ENCODE measurements at places on chromosomes 16 and 17.
A peak's percentile ranks its signal among the peaks of the same experiment; 100 is the strongest.

DNA sequence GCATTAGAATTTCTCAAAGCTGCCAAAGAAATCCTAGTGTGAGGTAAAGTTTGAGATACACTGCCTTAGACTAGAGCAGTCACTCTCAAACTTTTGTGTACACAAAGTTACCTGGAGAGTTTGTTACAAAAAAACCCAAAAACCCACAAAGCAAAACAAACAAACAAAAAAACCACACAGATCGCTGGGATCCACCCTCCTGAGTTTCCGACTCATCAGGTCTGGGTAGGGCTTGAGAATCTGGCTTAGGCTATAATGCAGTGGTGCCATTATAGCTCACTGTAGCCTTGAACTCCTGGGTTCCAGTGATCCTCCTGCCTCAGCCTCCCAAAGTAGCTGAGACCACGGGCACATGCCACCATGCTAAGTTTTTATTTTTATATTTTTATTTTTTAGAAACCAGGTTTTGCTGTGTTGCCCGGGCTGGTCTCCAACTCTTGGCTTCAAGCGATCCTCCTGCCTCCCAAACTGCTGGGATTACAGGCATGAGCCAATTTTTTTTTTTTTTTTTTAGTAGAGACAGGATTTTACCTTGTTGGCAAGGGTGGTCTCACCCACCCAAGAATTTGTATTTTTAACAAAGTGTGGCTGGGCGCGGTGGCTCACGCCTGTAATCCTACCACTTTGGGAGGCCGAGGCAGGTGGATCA lies 22.3 kb upstream of the SMG1 start:
- DNase-seq = no peak

DNA sequence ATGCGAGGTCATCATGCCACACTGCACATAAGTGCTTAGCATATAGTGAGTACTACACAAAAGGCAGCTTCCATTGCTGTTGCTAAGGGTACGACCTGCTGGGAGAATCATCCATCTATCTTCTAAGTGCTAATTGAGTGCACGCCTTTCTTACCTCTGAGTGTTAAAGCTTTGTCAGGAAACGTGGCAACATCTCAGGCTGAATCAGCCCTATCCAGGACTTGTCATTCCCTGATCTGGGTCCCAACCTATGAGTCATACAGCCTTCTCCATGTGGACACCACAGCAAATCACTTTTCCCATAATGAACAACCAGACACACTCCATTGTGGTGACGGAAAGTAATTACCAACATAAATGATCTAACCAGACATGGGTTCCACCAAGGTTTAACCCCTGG lies 201.1 kb upstream of the MAF start:
- DNase-seq = no peak

DNA sequence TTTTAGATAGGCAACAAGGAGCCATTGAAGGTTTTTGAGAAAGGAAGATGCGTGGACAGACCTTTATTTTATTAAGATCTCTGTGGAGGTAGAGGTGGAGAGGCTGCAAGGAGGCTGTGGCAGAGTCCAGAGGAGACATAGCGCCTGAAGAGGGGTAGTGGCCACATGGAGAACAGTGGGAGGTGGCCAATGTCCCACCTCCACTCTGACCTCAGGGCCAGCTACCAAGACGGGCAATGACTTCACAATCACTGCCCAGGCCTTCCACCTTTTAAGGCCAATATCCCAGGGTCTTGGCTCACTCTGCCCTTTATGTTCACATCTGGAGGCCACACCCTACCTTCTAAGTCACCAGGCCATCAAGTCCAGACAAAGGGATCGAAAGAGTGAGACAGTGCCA lies at the start of gene C16orf78:
TSS of gene C16orf78 (plus strand) at position 301 of the 400 bp plus-strand sequence. CDS start 136 bp downstream, outside the sequence.
- DNase-seq = no peak

DNA sequence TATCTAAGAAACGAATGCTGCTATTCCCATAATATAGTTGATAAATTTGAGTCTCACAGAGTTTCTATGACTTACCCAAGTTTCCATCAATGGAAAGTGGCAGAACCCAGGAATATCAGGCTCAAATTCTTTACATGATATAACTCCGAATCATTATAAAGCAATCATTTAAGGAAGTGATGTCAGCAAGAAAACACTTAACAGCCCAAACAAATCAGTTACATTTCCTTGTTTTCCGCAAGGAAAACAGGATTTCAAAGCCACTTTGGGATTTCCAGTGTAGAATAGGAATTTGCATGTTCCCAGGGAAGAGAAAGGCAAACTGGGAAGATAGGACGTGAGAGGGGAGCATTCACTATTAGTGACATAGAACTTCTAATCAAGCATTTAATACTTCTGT lies 311.4 kb upstream of the GOT2 start:
- DNase-seq = no peak

GRCh38 chr17:42519546-42520491 lies 16.2 kb upstream of the NAGLU start:
- DNase-seq = no peak

- DNase-seq = no peak
Measured at GRCh38 chr16:68096491-68096890, 11.3 kb downstream of the NFATC3 start.

DNA sequence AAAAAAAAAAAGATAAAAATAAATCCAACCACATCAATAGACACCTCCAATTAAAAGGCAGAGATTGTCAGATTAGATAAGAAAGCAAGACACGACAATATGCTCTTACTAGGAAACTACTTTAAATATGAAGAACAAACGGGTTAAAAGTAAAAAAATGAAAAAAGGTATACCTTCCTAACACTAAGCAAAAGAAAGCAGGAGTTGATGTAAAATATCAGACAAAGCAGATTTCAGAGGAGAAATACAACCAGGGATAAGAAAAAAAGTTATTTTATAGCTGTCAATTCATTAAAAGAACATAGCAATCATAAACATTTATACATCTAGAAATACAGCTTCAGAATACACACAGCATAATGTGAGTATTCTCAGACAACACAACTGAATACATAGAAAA lies 49.7 kb upstream of the CCDC182 start:
- no peak for DNase-seq

GRCh38 chr16:3618769-3619141 lies 7.3 kb upstream of the SLX4 start:
- DNase-seq = no peak

DNA sequence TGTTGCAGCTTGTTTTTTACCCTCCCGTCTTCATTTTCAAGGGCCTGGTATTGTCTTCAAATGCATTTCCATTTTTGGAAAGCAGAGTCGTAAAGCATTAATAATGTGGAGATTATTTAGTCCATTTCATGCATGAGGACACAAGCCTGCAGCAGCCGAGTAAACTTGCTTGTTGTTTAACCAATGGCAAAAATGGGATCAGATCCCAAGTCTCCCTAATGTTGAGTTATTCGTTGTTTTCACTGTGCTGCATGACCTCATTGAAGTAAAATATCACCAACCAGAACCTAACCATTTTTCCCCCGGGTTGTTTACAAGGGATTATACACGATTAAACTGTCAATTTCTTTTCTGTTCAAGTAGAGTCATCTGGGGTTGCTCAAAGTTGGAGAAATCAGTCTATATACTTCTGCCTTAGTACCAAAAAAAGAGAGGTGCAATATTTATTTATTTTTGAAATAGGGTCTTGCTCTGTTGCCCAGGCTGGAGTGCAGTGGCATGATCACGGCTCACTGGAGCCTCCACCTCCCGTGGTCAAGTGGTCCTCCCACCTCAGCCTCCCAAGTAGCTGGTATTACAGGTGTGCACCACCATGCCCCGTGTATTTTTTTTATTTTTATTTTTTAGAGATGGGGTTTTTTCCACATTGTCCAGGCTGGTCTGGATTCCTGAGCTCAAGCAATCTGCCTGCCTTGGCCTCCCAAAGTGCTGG lies 12.4 kb downstream of the AMZ2 start:
- DNase-seq = no peak

GRCh38 chr17:16243801-16244567 lies 27.0 kb downstream of the PIGL start:
- DNase-seq = no peak

GRCh38 chr16:56630134-56630533 lies 2.3 kb upstream of the MT1M start:
- no peak for DNase-seq

DNA sequence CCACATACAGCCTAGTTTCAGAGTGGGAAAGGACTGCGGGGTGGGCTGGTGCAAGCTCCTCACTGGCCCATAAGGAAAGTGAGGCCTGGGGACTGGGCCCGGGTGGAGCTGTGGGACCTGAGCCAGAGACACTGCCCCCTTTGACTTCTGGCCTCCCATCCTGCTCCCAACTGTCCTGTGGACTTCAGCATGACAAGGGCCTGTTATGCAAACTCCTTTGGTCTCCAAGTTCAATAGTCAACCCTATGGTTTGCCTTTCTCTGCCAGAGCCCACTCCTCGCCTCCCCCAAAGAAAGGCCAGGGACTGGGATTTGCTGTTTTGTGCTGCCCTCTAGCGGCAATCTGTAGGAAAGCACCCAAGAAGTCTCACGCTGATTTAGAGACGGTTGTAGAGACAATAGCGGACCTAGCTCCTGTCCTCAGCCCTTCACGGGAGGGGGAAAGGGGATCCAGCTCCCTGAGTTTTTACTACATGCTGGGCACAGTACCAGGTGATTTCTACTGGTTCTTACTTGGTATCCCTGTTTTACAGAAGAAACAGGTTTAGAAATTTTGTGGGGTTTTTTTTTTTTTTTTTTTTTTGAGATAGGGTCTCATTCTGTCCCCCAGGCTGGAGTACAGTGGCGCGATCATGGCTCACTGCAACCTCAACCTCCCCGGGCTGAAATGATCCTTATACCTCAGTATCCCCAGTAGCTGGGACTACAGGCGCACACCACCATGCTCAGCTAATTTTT lies 1.2 kb upstream of the TLCD3B start:
- peak; percentile 37 for DNase-seq

DNA sequence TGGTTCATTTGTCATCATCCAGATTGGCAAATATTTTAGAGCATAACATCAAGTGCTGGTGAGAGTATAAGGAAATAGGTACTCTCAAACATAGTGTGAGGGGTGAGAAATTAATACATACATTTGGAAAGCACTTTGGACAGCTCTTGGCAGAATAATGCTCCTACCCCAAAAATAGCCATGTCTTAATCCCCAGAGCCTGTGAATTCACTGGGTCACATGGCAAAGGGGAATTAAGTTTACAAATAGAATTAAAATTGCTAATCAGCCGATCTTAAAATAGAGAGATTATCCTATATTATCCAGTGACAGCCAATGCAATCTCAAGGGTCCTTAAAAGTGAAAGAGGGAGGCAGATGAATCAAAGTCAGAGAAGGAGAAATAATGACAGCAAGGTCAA lies 38.8 kb upstream of the ANKFN1 start:
- DNase-seq = no peak

- DNase-seq = no peak
Measured at GRCh38 chr17:45018514-45018847, 33.0 kb downstream of the DCAKD start.

GRCh38 chr16:4347010-4347409 lies 4.1 kb downstream of the PAM16 start:
- no peak for DNase-seq

DNA sequence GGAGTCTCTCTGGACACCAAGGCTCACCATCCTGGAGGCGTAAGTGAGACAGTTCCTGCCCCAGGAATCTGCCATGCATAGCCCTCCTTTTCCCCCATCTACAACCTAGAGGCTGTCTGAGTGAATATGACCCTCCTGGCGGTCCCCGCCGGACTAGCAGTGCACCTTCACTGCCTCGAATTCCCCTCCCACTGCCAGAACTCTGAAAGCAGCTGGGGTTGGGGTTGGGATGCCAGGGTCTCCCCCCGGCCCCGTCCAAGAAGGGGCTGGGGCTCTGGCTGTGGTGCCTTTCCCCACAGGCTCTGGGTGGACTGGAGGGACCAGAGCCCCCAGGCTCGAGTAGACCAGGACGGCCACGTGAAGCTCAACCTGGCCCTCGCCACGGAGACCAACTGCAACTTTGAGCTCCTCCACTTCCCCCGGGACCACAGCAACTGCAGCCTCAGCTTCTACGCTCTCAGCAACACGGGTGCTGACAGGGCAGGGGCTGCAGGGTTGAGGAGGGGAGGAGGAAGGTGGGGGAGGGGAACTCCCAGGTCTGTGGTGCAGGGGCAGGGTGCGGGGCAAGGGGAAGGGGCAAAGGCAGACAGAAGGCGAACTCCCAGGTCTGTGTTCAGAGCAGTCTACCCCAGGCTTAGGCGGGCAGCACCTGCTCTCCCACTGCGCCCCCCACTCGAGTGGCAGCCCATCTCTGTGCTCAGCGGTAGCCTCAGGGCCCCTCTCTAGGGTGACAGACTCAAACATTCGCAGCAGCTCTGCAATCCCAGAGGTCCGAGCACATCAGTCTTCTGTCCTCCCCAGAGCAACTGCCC lies 1.2 kb downstream of the ZACN start:
- DNase-seq = no peak

GRCh38 chr17:62398891-62399290 lies 18.5 kb downstream of the EFCAB3 start:
- DNase-seq = no peak

DNA sequence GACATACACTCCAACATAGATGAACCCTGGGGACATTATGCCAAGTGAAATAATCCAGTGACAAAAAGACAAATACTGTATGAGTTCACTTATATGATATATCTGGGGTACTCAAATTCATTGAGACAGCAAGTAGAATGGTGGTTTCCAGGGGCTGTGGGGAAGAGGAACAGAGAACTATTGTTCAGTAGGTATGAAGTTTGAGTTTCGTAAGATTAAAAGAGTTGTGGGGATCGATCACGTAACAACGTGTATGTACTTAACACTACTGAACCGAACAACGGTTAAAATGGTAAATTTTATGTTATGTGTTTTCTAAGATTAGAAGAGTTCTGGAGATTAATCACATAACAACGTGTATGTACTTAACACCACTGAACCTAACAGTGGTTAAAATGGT lies 100.8 kb downstream of the HS3ST3A1 start:
- DNase-seq = no peak

DNA sequence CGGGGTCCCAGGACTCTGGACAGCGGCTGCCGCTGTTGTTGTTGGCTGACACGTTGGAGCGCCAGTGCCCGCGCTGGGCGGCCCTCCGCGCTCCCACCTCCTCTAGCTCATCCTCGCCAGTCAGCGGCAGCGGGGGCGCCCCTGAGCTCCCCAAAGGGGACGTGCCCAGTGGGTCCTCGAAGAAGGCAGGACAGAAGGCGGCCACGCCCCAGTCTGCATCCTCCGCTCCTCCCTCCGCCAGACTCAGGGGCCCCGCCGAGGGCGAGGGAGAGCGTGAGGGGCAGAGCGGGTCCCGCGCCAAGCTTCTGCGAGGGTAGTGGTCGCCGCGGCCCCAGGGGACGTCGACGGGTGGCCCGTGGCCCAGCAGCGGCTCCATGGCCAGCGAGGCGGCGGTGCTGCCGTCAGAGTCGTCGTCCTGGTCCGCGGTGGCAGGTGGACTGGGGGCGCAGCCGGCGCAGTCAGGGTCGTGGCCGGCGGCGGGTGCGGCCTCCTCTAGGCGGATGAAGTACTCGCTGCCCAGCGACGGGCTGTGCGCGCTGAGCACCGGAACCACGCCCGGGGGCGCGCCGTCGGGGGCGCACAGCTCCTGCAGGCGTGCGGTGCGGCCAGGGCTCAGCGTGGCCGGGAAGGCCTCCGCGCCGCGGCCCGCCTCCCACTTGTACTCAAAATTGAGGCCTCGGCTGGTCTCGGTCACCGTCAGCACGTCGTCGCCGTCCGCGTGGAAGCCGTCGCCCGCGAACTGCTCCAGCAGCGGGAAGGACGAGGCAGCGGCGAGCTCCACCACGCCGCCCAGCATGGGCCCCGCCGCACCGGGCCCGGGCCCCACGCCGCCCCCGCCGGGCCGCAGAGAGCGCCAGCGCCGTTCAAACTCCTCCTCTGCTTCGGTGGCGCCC lies 43.2 kb upstream of the PVALEF start:
- DNase-seq = no peak
